CD4-positive, alpha-beta T cell treated with Interleukin-6 at 100 ng/mL for 8 hours (primary cell): ENCODE measurements at places on chromosomes 16 and 17.
A peak's percentile ranks its signal among the peaks of the same experiment; 100 is the strongest.

DNA sequence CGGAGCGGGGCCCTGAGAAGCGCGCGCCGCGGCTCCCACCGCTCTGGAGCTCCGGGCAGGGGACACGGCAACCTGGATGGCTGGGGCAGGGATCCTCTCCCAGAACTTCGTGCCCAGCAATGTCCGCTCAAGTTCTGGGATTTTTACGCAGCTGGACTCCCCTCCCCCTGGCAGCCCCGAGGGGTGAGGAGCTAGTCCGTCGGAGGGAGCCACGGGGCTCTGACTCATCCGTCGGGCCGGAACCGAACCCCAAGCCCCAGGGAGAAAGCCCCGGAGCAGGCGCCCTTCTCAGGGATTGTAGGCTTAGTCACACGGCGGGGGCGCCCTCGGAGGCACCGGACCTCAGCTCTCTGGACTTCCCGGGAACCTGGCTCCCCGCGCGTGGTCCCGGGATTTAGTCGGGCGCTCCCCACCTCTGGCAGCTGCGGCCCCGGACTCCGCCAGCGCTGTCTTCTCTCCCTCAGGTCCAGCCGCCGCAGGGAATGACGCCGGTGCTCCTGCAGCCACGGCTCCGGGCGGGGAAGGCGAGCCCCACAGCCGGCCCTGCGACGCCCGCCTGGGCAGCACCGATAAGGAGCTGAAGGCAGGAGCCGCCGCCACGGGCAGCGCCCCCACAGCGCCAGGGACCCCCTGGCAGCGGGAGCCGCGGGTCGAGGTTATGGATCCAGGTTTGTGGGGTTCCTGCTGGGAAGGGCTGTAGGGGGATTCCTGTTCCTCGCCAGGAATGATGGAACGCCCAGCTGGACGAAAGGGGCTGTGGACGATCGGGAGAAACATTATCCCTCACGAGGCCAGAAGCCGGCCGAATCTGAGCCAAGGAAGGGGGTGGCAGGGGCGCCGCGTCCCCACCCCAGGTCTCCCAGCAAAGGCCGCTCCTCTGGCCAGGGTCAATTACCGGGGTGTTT lies 830 bp downstream of the SPHK1 start:
- DNase-seq: no peak

GRCh38 chr17:42414704-42415409 lies 8.2 kb downstream of the CAVIN1 start:
- DNase-seq: peak; percentile 60

- no peak for DNase-seq
Observed at GRCh38 chr16:50611332-50611934, 63.2 kb downstream of the NKD1 start.

DNA sequence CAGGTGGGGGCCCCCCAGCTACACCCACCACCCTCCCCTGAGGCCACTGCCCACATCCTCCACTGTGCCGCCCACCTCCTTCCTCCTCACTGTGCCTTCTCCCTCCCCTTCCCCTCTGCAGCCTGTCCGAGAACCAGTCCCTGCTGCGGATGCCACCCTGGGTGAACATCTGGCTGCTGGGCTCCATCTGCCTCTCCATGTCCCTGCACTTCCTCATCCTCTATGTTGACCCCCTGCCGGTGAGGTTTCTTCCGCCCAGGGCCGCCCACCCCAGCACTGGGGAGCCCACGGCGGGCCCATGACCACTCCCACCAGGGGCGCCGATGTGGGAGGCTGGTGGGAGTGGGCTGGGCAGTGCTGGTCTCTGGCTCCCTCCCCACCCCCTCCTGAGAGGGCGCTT lies 22.1 kb downstream of the RABEP2 start:
- DNase-seq: no peak

DNA sequence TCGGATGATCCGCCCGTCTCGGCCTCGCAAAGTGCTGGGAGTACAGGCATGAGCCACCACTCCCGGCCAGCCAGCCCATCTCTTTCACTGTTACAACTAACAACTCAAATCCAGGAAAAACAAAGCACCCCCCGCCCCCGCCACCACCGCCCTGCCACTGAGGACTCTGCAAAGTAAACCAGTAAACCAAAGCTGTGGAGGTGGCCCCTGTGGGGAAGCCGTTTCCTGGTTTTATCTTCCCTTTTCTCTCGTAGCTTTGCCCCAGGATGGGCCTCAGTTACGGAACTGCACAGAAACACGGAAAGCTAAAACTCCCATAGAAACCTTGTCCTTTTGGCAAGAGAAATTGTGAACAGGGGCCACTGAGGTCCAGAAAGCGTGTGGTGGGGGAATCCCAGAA lies 17.5 kb downstream of the CHMP6 start:
- DNase-seq: no peak

DNA sequence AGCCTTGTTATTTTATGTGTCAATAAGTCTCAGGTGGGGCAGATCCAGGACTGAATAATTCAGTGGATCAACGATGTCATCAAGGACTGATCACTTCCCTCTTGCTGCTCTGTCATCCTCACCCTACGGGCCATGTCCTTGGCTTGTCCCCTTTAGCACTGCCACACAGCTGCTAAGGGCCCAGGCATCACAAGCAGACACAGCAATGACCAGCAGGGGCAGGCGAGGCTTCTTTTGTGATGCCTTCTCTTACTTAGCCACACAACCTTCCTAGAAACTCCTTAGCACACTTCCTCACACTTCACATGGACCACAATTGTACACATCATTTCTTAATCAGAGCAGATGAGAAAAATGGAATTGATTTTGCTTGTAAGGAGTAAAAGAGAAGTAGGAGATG lies 356.3 kb upstream of the SOX9 start:
- no peak for DNase-seq

- DNase-seq: no peak
Observed at GRCh38 chr17:46796956-46797530, 21.4 kb downstream of the WNT3 start.

GRCh38 chr17:63700528-63701455 lies 867 bp upstream of the LIMD2 start:
- DNase-seq: peak; percentile 51

DNA sequence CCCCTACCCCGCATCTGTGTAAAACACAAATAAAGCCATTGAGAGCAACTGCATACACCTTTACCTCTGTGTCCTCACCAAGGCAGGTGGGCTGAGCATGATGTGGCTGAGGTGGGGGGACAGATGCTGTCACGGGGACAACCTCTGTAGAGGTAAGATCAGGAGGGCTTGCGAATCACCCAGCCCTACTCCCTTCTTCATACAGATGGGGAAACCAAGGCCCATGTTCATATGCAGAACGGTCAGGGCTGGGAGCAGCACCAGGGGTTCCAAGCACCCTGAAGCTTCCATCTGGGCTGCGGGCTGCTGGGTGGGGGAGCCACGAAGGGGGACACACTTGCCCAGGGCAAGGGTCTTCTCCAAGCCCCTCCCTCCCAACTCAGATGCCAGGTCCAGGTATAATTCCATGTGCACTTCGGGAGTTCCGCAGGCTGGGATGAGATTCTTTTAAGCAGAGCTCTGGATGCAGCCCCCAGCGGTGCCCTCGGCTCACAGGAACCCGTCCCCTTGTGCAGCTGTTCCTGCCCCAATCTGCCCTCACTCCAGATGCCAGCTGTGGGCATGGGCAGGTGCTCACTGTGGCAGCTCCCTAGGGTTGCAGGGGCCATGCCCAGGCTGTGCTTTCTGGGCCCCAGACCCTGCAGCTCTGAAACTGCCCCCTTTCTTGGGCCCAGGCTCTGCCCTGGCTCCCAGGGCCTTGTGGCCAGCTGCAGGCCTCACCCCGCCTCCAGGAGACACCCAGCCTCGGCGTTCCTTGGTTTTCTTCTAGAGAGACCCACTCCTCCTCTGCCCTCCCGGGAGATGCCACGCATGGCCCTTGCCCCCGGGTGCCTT lies 9.6 kb downstream of the CTRB1 start:
- no peak for DNase-seq

DNA sequence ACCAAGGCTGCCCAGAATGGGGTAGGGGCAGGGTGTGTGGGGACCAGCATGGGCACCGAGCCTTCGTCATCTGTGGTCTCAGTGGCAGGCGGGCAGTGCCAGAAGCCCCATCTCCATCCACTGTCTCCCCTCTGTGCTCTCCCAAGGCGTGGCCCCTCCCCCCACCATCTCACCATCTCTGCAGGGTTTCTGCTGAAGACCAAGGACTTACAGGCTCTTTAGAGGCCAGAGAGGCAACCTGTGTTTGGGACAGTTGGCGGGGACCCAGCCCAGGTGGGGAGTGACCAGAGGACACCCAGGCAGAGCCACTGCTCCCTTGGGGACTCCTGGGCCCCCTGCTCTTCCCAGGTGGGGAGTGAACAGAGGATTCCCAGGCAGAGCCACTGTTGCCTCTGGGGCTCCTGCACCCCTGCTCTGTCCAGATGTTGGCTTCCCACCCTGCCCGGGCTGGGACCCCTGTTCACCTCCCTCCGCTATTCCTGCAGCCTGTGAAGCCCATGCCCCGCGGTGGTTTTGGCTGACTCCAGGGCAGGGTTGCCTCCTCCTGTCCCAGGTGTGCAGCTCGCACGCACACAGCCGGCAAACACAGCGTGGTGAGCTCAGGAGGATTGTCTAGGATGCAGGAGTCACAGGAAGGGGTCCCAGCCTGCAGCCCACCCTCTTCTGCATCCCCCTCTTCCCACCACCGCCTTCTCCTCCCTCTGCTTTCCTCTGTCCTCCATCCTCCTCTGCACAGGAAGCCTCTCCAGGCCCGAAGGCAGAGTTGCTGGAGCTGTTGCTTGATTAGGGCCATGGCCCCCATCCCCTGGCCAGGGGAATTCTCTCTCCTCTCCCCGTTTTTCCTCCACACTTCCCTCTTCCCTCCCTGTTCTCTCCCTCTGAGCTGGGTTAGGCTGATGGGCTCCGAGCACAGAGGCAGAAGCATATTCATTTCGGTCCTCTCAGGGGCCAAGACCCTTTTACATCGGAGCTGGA lies 45.0 kb downstream of the SLC7A5 start:
- DNase-seq: no peak

DNA sequence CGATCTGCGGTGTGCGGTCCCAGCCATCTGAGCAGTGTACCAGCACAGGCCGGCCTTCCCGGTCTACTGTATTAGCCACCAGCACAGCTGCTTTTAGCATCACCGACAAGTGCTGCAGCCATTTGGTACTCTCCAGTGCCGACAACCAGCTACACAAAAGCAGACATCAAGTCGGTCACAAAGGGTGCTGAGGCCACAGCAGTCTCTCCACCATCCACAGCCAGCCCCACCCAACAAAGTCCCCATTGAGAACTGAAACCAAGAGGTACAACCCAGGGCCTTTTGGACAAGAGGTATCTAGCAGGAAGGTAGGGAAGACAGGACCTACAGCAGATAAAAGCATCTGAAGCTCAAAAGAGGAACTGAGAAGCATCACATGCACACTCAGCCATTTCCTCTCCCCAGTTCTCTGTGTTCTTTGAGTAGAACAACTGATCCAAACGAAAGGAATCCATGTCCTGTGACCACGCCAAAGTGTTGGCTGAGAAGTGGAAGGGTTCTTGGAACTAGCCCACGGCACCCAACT lies 9.5 kb downstream of the MTMR4 start:
- DNase-seq: no peak
